Heart left ventricle (tissue), 16 donors: ENCODE measurements at places on chromosomes 2 and 18. TPM values are rescaled to one million over a fixed set of nuclear protein-coding genes. Genes with fewer than 3 reads are reported as not detected.

GALNT14 gene
- polyA plus RNA-seq, result 0.42 TPM

SERPINB11 gene
- polyA plus RNA-seq, result not detected

DNA sequence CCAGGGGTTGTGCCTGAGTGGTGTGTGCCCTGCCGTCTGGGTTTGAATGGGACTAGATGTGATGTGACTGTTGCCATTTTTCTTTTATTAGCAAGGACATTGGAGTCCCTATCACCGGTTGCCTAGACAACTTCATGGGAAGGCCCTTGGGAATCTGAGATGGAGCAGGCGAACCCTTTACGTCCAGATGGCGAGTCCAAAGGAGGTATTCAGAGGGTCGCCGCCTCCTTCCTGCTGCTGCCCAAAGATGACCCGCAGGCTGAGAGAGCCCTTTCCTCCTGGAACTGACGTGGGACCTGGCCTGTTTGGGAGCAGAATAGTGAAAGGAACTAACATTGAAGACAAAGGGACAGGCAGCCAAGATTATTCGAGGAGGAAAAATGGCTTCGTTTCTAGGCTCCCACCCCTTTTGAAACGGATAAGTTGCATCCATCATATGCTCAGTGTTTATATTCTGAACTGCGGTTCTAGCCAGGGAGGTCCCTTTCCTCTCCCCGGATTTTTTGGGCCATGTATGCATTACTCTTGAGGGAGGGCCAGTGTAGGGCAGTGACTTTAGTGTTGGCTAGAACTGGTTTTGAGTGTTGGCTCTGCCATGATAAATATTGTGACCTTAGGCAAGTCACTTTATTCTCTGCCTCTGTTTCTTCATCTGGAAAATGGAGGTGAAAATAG, 673 bp downstream of the CENPO start:
- H3K27ac ChIP-seq, result no peak overlapping the region
- peak overlapping the region; percentile 65 for H3K4me3 ChIP-seq
- no peak for DNase-seq
- H3K36me3 ChIP-seq, result no peaks in the 10 kb centered on the region
- peaks cover 5% of the 10 kb centered on the region for H3K4me1 ChIP-seq

DNA sequence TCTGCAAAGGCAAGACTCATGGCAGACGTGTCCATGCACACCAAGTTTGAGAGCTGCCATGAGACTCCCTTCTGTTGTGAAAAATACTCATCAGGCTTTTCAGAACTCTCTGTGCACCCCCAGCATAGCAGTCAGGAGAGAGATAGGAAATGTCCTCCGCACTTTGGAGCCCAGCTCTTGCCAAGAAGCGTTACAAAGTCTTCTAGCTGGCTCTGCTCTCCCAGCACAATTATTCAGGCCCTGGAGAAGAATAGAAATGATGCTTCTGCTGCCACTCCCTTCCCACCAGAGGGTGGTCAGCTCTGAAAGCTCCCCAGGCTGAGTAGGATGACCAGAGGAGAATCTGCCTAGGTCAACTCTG, 594.4 kb upstream of the ID2 start:
- H3K36me3 ChIP-seq, result no peaks in the 10 kb centered on the region
- no peak for DNase-seq
- no peaks in the 10 kb centered on the region for H3K27me3 ChIP-seq
- no peak overlapping the region for H3K4me3 ChIP-seq
- H3K27ac ChIP-seq, result no peak overlapping the region
- H3K4me1 ChIP-seq, result no peaks in the 10 kb centered on the region

- DNase-seq, result no peak
- H3K27me3 ChIP-seq, result no peaks in the 10 kb centered on the region
- H3K4me1 ChIP-seq, result no peaks in the 10 kb centered on the region
- H3K27ac ChIP-seq, result no peak overlapping the region
- no peaks in the 10 kb centered on the region for H3K36me3 ChIP-seq
- H3K4me3 ChIP-seq, result no peak overlapping the region
These were observed 60.0 kb upstream of the TEX51 start for GRCh38 chr2:126838716-126838985.

DNA sequence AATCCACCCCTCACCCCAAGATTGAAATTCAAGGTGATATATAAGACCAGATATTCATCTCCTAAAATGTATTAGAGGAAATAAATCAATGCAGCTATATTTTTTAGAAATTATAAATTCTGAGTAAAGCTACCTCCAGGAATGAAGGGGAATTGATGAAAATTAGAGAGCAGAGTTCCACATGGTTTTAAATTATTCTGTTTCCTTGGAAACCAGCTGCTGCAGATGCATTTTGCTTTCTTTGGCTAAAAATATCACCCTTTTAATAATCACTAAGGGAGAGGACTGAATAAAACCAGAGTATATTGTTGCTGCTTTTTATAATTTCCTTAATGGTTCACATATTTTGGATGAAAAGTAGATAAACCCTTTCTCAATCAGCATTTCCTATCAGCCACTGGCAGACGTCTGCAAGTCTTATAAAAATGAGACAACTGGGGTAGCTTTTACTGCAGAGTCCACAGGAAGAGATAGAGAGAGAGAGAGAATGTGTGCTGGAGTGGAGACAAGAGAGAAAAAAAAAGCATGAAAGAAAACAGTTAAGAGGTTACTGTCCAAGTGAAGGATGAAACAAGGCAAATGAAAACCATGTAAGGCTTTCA, 2.0 kb downstream of the CSRNP3 start:
- peak overlapping the region; percentile 54 for H3K4me3 ChIP-seq
- no peak for DNase-seq
- peaks cover 8% of the 10 kb centered on the region for H3K4me1 ChIP-seq
- no peak overlapping the region for H3K27ac ChIP-seq
- no peaks in the 10 kb centered on the region for H3K36me3 ChIP-seq
- H3K27me3 ChIP-seq, result no peaks in the 10 kb centered on the region

DNA sequence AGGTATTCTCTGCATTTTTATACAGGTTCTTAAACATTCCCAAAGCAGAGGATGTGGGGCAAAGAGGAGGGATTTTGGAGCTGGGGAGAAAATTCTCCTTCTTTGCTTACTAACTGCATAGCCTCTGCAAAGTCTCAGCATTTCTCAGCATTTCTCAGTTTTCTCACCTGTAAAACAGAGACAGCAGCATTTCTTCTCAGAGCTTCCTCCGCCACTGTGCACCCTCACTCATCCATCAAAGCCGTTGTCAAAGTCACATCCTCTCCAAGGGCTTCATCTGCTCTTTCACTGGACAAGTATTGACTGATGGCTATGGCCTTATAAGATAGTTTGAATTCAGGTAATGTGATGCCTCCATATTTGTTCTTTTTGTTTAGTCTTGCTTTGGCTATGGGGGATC, 17.4 kb downstream of the MYO7B start:
- no peak overlapping the region for H3K27ac ChIP-seq
- H3K27me3 ChIP-seq, result no peaks in the 10 kb centered on the region
- H3K4me3 ChIP-seq, result no peak overlapping the region
- DNase-seq, result no peak
- no peaks in the 10 kb centered on the region for H3K36me3 ChIP-seq
- H3K4me1 ChIP-seq, result no peaks in the 10 kb centered on the region

- DNase-seq, result no peak
- H3K4me3 ChIP-seq, result no peak overlapping the region
- H3K36me3 ChIP-seq, result no peaks in the 10 kb centered on the region
- H3K27ac ChIP-seq, result no peak overlapping the region
- H3K4me1 ChIP-seq, result peaks cover 42% of the 10 kb centered on the region
These were observed 119.8 kb downstream of the AGAP1 start for GRCh38 chr2:235613649-235614048.

DNA sequence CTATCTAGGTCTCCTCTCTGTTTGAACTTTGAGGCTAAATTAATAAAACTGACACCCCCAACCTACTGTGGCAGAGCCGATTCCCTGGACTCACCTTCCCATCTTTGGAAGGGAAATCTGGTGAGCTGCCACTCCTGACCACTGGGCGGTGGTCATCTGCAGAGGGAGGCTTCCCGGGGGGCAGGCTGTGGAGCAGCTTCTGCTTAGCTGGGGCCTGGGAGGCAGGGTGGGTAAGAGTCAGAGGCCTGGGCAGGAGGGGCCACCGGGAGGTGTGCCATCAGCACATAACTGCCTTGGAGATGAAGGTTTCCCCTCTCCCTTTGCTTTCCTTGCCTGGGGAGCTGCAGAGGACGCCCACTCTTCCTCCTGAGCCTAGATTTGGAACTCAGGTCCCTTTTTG, 2.3 kb upstream of the NPPC start:
- H3K4me3 ChIP-seq, result no peak overlapping the region
- no peak for DNase-seq
- no peaks in the 10 kb centered on the region for H3K36me3 ChIP-seq
- peaks cover 9% of the 10 kb centered on the region for H3K4me1 ChIP-seq
- no peak overlapping the region for H3K27ac ChIP-seq

DNA sequence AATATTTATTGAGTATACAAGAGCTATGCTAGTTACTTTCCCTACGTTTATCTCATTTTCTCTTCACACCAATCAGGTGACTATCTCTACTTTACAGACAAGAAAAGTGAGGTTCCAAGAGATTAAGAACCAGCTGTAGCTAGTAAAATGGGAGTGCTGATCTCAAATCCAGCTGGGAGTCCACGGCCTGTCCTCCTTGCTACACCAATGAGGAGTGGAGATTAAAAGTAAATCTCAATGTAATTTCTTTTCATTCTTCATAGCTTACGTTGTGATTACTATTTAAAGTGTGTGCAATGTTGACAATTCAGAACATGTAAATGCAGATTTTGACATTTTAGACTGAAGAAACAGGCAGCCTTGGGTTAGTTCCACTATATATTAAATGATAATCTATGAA, 53.9 kb upstream of the NRP2 start:
- no peak overlapping the region for H3K4me3 ChIP-seq
- no peaks in the 10 kb centered on the region for H3K4me1 ChIP-seq
- no peak for DNase-seq
- H3K27ac ChIP-seq, result no peak overlapping the region

- no peak for DNase-seq
- H3K4me1 ChIP-seq, result no peaks in the 10 kb centered on the region
- no peak overlapping the region for H3K27ac ChIP-seq
- no peaks in the 10 kb centered on the region for H3K36me3 ChIP-seq
These were observed 148.7 kb downstream of the CALCRL start for GRCh38 chr2:187299122-187299906.

GRCh38 chr2:27320958-27321543, 1.8 kb downstream of the MPV17 start:
- H3K27ac ChIP-seq, result peak overlapping the region; percentile 41
- H3K4me3 ChIP-seq, result no peak overlapping the region
- H3K4me1 ChIP-seq, result peaks cover 35% of the 10 kb centered on the region
- H3K27me3 ChIP-seq, result no peaks in the 10 kb centered on the region

DNA sequence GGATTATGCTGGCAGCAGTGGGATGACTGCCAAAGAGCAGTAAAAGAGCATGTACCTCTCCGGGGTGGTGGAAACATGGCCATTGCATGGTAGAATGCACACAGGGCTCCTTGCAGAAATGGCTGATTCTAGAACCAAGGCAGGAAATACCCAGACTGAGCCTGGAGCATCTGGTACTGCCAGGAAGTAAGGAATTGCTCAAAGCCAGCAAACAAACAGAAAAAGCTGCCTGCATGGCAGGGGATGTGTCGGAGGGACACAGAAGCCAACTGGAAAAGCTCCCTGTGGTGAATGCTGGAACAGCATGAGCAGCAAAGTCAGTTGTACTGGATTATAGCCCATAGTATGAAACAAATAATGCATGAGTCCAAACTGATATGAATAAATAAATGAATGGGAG, 78.0 kb upstream of the NFATC1 start:
- H3K27me3 ChIP-seq, result no peaks in the 10 kb centered on the region
- H3K27ac ChIP-seq, result no peak overlapping the region
- no peak for DNase-seq
- no peak overlapping the region for H3K4me3 ChIP-seq
- no peaks in the 10 kb centered on the region for H3K4me1 ChIP-seq

DNA sequence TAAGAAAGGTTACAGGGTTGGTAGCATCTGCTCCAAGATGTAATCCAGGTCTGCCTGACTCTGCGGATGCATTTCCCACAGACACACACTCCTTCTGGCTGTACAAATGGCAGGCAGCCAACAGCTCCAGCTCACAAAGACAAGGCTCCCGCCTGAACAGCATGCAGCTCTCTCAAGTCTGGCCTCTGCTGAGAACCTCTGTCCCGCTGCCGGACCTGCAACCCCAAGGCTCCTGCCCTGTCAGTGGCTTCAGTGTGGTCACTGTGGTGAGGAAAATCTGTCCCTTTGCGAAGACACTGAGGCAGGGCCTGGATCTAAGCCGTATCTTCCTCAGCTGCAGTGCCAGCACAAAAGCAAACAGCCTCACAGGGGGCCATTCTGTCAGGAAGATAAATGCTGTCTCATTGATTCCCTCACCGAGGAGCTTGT, 469.3 kb upstream of the MEX3C start:
- DNase-seq, result peak; percentile 22
- no peaks in the 10 kb centered on the region for H3K4me1 ChIP-seq
- H3K27ac ChIP-seq, result no peak overlapping the region
- H3K4me3 ChIP-seq, result no peak overlapping the region
- peaks cover 27% of the 10 kb centered on the region for H3K27me3 ChIP-seq
- H3K36me3 ChIP-seq, result no peaks in the 10 kb centered on the region

DNA sequence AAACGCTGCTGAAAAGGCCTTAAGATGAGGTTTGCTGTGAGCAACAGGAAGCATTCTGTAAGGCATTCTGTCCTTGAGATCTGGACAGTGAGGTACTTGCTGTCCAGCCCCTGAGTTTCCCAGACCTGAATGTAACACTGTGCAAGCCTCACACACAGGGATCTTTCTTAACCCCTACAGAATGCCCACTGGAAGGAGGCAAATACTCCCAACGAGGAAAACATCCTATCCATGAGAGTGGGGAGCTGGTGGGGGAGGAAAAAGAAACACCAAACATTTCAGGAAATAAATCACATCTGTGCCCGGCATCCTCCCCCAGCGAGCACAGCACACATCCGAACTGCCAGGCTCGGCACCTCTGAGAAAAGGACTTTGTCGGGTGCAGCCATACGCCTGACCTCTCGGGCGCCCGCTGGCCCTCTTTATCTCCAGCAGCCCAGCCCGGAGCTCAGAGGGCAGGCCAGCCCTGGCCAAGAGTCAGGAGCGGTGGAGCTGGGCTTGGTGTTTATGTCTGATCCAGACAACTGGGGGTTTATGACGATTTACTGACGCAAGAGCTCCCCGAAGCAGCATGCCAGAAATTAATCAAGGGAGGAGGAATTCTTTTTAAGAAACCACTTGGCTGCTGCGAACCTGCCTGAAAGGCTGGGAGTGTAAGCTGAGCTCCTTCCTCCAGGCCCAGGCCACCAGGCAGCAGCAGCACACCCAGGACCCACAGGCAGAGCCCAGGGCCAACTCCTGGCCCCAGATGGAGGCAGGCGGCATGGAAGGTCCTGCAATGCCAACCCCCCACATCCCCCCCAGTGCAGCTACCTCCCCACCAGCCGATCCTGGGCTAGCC, 72.2 kb downstream of the HDAC4 start:
- no peaks in the 10 kb centered on the region for H3K36me3 ChIP-seq
- H3K4me3 ChIP-seq, result no peak overlapping the region
- DNase-seq, result peak; percentile 83

DNA sequence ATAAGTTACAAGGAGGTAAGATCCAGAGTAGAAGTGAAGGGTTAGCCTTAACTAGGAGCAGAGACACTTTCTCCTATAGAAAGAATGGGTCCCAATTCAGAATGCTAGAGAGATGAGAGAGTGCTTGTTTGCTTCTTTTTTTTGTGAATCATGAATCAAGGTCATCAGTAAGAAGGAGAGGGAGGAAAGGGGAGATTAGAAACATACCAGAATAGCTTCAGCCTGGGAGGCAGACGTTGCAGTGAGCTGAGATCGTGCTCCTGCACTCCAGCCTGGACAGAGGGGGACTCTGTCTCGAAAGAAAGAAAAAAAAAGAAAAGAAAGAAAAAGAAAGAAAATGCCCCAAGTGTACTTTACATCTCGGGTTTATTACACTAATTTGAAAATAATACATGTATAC, 55.8 kb upstream of the SLC35F5 start:
- no peak for DNase-seq
- H3K4me1 ChIP-seq, result peaks cover 6% of the 10 kb centered on the region
- H3K36me3 ChIP-seq, result no peaks in the 10 kb centered on the region
- H3K27ac ChIP-seq, result no peak overlapping the region
